ENCODE measurements at places on chromosomes 3 and 15.

DNA sequence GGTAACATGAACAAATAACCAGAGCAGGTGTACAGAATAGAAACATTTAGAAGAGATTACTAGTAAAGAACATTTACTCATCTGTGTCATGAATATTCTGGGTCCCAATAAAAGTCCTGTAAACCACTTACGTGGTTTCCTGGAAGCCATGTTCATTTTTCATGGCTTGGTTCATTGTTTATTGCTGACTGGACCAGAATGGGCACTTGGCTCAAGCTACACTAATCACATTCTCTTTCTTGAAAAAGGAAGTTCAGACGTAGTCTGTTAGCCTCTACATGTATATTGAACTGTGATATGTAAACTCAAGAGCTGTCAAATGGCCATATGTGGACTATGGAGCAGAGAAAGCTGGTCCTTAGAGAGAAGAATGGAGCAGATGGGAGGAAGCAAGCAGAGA lies 138.3 kb upstream of the FAM3D start:
- DNase-seq = no peak

- DNase-seq = no peak
Observed at GRCh38 chr3:123764647-123765046, 119.5 kb downstream of the MYLK start.

- no peak for DNase-seq
Observed at GRCh38 chr15:38377636-38378035, 76.3 kb upstream of the FAM98B start.

GRCh38 chr15:59741274-59741906 lies 52.3 kb upstream of the BNIP2 start:
- no peak for DNase-seq
